ENCODE measurements at places on chromosomes 12 and 14.

GRCh38 chr14:76916040-76916715, 90.0 kb downstream of the LRRC74A start:
- DNase-seq = no peak

DNA sequence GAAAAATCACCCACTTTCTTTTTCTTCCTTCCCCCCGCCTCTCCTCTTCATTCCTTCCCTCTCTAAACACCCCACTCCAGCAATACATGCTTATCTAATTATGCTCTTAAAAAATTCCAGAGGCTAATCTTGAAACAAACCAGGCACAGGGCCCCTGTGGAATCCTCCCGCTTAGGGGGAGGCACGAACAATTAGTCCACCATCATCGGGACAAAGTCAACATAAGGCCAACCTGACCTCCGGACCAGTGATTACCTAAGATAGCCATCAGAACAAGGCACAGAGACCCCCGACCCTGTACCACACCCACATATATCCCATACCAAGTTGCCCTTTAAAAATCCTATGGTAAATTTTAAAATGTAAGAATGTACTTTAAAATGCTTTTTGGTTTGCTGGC, 47.1 kb downstream of the KIF21A start:
- no peak for DNase-seq

GRCh38 chr12:102167821-102168604, 29.6 kb downstream of the PMCH start:
- DNase-seq = peak; percentile 29

DNA sequence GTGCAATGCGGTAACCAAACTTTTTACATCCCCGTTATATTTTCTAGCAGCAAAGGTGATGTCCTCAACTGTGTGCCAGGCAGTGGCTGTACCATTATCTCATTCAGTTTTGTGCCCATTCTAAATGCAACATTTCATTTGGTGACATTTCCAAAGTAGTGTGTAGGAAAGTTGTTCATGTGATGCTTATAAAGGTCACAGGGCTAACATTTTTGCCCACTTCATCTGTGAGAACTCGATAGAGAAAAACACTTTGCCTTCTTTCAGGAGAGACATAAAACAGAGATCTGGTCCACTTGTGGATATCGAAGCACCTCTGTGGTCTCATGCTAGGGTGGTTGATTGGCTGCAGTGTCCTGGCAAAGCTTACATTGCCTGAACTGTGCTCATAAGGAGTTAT, 414.2 kb upstream of the PDE3A start:
- no peak for DNase-seq

DNA sequence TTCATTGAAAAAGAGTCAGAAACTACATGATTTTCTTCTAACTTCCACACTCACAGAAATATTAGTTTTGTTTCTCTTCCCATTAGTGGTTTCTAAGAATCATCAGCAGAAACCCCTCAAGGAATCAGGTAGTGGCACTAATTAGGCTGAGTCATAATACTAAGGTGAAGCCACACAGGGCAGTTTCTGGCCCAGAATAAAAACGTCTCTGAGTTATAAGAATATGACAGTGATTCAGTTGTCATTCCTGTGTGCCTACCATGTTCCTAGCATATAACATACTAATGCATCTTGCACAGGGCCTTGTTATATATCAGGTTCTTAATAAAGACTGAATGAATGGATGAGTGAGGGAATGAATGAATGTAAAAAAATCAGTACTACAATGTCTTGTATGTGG, 206.0 kb upstream of the PLEKHG7 start:
- no peak for DNase-seq

DNA sequence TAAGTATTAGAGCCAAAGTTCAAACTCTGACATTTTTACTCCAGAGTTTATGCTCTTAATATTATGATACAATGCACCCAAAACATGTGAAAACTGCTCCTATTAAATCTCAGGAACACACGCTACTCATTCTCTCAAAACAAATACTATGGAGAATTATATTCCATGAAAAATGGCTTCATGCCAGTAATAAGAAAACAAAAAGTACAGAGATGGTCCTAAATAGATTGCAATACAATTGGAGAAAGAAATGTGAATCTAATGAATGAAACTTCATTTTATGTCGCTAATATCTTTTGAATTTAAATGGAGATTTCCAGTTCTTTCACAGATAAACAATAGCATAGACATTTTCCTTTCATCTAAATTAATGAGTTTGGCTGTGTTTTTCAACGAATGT, 384.3 kb downstream of the ADAMTS20 start:
- no peak for DNase-seq

DNA sequence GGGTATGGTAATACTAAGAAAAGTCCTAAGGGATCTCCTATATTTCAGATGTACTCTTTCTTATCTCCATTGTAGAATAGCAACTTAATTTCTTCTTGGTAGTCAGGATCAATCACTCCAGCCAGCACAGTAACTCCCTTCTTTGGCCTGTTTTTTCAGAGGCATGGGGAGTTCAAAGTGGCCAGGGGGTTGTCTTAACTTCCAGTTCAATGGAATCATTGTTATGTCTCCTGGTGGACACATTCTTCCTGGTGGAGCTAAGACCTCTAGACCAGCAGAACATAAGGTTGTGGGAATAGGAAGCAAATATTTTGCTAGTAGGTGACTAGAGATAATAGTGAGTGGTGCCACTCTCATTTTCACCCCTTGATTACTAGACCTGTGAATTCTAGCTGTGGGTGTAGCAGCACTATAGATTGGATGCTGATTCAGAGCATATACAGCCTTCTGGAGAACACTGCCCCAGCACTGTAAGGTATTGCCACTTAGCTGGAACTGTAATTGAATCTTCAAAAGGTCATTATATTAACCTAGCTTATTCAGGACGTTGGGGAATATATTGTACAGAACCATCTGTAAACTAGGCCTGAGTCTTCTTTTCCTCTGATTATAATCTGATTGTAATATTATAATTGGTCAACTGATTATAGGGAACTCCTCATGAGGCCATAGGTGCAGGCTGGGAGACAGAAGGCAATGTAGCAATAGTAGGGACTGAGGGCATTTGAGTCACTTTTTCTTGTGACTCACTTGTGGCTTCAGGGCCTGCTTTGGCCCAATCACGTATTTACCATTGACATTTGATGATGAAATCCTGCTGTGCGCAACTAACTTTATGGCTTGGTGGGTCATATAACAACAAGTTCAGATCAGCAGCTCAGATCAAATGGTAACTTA, 60.2 kb upstream of the ATP2B1 start:
- DNase-seq = peak; percentile 86

DNA sequence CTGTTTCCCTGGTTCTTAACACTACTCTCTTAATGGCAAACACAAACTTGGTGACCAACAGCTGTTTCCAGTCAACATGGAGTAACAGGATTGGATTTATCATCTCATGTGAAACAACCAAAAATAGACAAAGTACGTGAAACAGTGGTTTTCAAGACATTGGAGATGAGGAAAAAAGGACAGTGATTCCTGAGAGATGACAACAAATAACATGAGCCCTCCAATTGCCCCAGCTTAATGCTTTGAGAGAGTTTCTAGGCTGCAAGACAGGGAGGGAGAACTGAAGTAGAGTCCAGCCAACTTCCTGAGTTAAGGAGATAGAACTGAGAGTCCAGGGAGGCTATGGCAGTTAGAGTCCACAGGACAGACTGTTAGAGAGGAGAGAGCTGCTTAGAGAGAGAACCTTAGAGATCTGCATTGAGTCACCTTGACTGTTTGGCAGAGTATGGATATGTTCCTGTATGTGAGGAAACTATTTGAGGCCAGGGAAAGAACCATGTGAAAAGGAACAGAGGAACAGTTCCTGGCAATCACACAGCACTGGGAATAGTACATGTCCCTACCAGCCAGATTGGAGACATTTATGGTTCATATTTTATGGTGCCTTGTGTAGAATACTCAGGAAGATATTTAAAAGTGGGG, 106.4 kb downstream of the PCNX1 start:
- DNase-seq = no peak

DNA sequence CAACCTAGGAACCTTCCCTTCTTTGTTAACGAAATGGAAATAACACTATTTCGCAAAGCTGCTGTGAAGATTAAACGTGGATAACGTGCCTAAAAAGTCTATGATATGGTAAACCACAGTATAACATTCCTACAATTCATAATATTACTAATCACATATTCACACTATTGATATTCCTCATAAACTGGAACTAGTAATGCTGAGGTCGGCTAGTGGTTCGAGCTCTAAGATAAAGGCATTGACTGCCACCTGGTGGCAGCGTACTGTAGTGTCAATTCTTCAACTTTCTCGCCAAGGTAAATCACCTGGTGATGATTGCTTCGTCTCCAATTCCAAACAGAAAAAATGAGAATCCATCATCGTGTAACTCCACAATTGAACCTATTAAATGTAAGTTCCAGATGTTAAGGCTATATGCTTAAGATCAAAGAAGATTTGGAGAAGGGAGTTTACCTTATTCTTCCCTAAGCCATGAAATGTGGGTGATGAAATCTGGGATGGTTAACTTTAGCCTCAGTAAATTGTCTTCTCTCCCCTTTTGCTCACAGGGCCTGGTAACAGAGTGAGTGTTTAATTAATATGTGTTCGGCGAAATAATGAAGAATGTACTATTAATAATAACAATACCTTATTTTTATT, 197.5 kb upstream of the TMEM132C start:
- DNase-seq = peak; percentile 80

GRCh38 chr12:43226151-43226550, 325.9 kb downstream of the ADAMTS20 start:
- DNase-seq = peak; percentile 14

- DNase-seq = no peak
Measured at GRCh38 chr12:120869376-120869775, 34.8 kb downstream of the SPPL3 start.

DNA sequence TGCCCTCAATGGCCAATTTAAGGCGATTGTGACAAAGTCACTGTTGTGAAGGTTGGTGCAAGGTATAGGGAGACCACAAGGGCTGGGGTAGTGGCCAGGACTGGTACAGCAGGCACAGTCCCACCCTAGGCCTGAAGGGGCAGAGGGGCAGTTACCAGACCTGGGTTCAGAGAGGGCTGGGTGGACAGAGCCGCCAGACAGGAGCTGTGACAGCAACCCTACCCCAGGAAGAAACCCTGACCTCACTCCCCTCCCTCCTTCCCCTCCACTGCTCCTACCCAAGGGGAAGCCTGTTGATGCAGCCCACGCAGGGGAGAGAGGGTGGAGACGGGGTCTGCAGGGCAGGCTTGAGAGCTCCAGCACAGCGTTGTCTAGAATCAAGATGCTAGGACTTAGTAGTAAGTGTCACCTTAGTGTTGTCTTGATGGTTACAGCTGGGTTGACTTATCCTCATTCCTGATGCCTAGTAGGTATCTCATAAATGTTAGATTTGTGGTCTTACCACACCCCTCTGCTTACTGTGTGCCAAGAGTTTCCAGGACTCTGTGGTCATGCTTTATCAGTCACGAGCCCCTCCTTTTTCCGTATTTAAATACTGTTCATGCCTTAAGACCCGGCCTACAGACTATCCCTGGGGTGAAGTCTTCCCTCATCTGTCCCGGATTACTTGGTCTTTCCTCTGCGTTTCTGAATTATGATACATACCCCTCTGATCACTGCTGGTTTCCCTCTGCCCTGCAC, 14.4 kb downstream of the EML1 start:
- peak; percentile 3 for DNase-seq

- DNase-seq = no peak
Measured at GRCh38 chr12:15208871-15209656, 12.2 kb downstream of the RERG start.

DNA sequence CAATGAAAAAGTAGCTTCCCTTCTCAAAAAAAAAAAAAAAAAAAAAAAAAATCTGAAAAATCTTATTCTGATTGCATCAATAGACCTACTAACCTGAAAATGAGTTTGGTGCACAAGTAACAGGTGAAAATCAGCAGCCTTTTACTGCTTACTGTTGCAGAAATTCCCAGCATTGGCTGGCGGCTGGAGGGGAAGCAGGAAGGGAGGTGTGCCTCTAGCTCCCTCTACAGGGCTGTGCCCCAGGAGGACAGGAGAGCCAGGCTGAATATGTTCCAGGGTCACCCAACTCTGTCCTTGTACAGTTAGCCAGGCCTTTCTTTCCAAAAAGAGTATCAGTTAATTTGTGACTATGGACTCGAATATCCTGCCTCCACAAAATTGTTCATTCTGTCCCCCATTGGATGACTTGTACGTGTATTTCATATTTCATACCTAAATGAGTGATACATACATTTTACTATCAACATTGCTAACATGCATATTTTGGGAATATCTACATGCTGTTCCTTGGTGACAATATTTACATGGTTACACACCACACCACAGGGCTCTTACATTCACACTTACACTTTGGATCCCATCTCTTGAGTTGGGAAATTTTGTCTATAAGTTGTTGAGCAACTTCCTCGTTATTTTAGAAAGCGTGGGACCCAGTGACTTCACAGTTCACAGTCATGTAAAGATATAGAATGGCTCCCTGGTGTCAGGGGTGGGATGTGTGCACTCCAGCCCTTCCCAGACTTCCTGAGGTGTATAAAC, 124.8 kb downstream of the SAMD4A start:
- DNase-seq = peak; percentile 48

Data from OCI-M1 (cell line).